Aortic smooth muscle cell (primary cell): ENCODE measurements at places on chromosomes 12 and 14. TPM values are rescaled to one million over a fixed set of nuclear protein-coding genes. Genes with fewer than 3 reads are reported as not detected.

SDSL gene
- 17.0 and 23.6 TPM in 2 replicates for total RNA-seq

LRTM2 gene
- not detected in 2 replicates for total RNA-seq

CATSPERB gene
- total RNA-seq = under 0.01 and 0.06 TPM in 2 replicates

SLC7A8 gene
- total RNA-seq = 73.6 and 75.6 TPM in 2 replicates

TMPRSS12 gene
- not detected in 2 replicates for total RNA-seq

GYS2 gene
- not detected in 2 replicates for total RNA-seq

FOXN4 gene
- total RNA-seq = not detected in 2 replicates

IL26 gene
- total RNA-seq = 0.13 TPM in 1 of 2 replicates, not detected in the other

ISCA2 gene
- 7.0 and 7.5 TPM in 2 replicates for total RNA-seq

GAPDH gene
- 8,383 and 9,740 TPM in 2 replicates for total RNA-seq

GPD1 gene
- 0.13 and 0.44 TPM in 2 replicates for total RNA-seq

MSRB3 gene
- total RNA-seq = 72.3 and 96.9 TPM in 2 replicates

IPO8 gene
- 55.6 and 58.7 TPM in 2 replicates for total RNA-seq
